ENCODE measurements at places on chromosomes 1 and 21.

- no peak for DNase-seq
Observed at GRCh38 chr21:31403596-31404333, 59.7 kb upstream of the TIAM1 start.

DNA sequence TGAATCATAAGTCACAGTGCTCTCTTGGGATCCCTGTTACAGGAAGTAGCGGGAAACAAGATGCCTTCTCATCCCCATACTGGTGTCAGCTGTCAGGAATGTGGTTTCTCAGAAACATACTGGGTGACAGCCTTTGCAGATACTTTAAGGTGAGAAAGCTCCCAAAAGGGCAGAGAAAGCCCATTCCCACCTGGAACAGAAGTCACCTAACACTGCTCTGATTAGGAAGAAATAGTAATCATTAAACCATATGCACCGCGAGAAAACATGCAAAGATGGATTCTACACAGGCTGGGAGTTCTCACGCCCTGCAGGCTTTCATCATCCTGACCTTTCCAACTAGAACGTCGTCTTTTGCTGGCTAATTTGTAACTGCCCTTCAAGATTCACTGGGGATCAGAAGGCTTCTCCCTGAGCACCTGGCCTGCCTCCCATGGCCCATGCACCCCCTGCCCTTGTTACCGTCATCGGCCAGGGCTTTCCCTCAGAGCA, 46.2 kb upstream of the SLC44A3 start:
- no peak for DNase-seq

DNA sequence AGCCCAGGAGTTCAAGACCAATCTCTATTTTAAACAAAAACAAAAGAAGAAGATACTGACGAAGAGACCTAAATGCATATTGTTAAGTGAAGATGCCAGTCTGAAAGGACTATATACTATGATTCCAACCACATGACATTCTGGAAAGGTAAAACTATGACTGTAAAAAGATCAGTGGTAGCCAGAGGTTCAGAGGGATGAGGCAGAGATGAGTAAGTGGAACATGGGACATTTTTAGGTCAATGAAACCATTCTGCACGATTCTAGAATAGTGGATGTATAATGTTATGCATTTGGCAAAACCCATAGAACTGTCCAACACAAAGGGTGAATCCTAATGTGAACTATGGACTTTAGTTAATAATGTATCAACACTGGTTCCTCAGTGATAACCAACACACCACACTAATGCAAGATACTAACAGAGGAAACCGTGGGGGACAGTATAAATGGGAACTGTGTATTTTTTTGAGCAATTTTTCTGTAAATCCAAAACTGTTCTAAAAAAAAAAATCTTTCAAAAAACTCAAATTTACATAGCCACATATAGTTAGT, 8.2 kb downstream of the RC3H1 start:
- no peak for DNase-seq

DNA sequence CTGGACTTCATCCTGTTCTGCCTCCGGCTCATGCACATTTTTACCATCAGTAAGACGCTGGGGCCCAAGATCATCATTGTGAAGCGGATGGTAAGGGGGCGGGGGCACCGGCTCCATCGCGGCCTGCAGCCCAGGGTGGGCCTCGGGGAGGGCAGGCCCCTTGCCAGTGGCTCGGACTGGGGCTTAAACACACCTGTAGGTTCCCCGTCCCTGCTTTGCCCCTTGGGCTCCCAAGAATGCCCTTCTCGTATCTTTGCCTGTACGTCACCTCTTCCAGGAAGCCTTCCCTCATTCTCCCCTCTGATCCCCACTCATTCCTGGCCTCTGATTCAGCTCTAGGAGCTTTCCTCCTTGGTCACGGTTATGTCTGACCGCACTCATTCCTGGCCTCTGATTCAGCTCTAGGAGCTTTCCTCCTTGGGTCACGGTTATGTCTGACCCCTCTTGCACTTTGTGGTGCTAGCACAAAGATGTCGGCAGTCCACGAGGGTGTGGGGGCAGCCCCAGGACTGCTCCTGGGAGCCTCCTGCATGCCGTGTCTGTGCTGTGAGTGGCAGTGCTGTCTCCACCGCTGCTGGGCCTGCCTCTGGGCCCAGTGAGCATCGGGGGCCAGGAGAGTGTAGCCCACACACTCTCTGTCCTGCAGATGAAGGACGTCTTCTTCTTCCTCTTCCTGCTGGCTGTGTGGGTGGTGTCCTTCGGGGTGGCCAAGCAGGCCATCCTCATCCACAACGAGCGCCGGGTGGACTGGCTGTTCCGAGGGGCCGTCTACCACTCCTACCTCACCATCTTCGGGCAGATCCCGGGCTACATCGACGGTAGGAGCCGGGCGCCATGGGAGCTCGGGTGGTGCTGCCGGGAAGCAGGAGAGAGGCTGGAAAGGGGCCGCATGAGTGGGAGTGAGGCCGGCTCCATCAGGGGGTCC, 49.1 kb upstream of the LRRC3 start:
- DNase-seq, result no peak

DNA sequence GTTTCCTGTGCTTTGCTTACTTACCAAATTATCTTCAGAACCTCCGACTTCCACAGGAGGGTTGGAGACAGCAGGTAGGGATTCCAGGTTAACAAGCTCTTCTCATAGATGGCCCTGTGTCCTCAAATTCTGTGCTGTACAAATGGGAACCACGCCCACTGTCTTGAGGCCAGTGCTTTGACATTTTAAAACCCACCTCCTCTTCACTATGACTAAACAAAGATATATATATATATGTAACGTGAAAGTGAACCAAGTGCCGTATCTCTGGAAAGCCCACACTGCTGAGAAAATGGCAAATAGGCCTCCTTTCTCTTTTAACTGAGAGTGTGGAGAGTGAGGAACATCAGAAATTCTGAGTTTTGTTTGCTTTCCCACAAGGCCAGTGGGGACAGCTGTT, 99.6 kb downstream of the ZBTB18 start:
- DNase-seq, result no peak

DNA sequence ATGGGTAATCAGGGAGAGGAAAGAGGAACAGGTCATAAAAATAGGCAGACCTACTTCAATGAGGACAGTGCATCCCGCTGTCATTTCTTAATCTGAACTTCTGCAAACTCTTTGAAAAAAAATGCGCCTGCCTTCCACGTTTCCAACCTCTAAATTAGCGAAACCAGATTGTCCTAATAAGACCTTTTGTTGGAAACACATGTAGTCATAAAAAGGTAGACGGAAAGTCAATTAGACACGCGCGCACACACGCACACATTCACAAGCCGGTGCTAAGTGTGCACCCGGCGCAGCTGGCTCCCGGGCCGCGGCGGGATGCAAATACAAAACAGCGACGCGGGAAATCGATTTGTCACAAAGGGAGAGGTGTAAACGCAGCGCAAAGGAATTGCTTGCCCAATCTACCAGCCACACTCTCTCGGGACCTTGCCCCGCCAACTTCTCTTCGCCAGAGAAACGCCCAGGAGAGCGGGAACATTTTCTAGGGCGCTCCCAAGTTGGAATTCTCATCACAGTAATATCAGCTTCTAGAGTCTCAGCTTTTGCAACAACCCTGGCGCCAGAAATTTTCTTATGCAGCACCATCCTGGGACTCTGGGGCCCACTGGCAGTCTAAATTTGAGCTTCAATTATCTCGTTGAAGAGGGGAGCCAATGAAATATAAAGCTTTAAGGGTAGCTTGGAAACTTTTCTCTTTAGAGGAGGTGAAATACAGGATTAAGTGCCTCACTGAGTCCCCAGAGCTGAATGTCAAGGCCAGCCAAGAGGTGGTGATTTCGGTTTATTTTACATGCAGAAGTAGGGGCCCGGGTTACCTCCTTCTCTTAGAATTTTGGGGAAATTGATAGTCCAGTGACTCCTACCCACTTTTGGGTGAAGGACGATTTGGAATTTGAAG, 4.5 kb downstream of the PRRX1 start:
- no peak for DNase-seq
